Stimulated activated CD4-positive, alpha-beta T cell treated with anti-CD3 and anti-CD28 coated beads, Interleukin-12 subunit alpha, Interleukin-12 subunit beta, amount 100 ng/mL, for 48 hours (primary cell): ENCODE measurements at places on chromosomes 7 and 10.

DNA sequence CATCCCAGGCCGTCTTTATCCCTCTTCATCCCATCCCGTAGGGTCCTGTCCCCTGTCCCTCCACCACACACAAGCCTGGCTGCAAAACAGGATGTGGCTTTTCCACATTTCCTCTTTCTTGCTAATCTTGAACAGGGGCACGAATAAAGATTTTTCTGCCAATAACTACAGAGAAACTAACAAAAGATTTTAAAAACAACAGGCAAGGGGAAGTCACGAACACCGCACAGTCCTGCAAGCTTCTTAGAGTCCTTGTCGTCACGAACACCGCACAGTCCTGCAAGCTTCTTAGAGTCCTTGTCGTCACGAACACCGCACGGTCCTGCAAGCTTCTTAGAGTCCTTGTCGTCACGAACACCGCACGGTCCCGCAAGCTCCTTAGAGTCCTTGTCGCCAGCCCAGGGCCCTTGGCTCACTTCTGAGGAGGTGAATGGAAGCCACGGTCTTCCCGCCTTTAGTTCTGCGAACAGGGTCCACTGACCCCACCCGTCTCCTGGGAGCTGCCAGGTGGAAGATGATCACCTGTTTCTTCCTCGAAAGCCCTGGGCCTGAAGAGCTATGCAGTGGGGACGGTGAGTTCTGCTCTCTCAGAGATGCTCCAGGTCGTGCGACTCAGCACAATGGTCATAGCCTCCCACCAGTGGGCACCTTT, 10.3 kb upstream of the INSIG1 start:
- no peak for DNase-seq

DNA sequence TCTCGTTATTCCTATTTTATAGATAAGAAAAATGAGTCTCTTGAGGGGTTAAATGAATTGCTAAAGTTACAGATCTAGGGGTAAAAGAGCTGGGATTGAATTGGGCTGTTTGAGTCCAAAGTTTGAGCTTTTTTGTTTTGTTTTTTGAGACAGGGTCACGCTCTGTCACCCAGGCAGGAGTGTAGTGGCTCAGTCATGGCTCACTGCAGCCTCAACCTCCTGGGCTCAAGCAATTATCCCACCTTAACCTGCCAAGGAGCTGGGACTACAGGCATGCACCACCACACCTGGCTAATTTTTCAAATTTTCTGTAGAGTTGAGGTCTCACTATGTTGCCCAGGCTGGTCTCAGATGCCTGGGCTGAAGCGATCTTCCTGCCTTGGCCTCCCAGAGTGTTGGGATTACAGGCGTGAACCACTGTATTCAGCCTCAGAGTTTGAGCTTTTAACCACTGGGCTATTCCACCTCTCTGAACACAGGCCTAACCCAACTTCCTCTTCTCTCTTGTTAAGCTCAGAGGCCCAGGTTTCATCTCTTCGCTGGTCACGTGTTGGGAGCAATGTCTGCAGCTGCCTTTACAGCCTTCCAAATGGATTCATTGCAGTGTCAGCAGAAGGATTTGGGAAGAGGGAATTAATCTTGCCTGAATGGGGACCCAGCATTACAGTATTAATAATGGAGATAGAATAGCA, 8.0 kb downstream of the SUFU start:
- no peak for DNase-seq

GRCh38 chr7:129529643-129530042, 27.3 kb downstream of the SMKR1 start:
- no peak for DNase-seq

GRCh38 chr10:94225589-94225988, 137.2 kb downstream of the NOC3L start:
- no peak for DNase-seq

- no peak for DNase-seq
These were observed 238.1 kb downstream of the BMPER start for GRCh38 chr7:34143402-34143801.

DNA sequence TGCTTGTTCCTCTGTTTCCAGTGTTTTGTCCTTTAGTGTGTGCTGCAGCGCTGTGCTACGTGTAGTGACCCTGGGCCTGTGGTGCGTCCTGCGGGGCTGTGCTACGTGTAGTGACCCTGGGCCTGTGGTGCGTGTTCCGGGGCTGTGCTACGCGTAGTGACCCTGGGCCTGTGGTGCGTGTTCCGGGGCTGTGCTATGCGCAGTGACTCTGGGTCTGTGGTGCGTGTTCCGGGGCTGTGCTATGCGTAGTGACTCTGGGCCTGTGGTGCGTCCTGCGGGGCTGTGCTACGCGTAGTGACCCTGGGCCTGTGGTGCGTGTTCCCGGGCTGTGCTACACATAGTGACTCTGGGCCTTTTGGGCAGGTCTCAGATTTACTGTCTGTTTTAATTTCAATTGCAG, 60.1 kb downstream of the INPP5A start:
- no peak for DNase-seq
